ENCODE measurements at places on chromosomes 2 and 18. TPM values are rescaled to one million over a fixed set of nuclear protein-coding genes. Genes with fewer than 3 reads are reported as not detected.

- DNase-seq = no peak
These were observed 156.0 kb upstream of the TWIST2 start for GRCh38 chr2:238691596-238692491.

DNA sequence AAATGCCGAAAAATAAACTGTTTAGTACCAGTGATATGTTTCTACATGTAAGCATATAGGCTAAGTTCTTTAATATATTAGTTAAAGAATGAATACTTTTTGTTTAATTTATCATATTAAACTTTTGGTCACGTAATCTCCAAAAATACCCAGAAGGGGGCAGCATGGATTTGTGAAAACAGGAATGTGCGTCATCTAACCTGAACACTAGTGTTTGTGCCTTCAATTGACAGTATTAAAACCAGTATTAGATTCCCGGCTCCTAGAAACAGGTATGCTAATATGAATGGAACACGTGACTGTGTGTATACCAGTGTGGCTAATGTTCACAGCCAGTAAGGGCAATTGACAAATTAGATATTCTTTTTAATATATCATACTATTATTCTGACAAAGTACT lies 51.8 kb downstream of the WDR7 start:
- DNase-seq = peak; percentile 36

DNA sequence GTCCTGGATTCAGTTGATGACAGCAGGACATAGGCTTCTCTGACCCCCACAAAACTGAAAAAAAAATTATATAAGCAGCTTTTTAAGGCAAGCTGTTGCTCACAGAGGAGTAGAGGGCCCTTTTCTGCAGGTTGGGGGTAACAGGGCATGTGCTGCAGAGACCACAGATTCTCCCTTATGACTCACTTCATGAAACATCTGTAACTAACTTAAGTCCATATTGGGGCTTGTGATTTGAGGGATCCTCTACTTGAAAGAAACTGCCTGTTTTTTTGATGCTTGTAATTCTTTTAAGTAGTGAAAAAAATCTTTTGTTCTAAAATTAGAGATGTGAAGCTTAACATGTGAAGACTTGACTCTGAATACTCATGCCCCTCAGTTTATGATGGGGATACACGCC lies 33.4 kb downstream of the XRCC5 start:
- peak; percentile 65 for DNase-seq

The PSD4 gene
- total RNA-seq = 0.76 TPM

DNA sequence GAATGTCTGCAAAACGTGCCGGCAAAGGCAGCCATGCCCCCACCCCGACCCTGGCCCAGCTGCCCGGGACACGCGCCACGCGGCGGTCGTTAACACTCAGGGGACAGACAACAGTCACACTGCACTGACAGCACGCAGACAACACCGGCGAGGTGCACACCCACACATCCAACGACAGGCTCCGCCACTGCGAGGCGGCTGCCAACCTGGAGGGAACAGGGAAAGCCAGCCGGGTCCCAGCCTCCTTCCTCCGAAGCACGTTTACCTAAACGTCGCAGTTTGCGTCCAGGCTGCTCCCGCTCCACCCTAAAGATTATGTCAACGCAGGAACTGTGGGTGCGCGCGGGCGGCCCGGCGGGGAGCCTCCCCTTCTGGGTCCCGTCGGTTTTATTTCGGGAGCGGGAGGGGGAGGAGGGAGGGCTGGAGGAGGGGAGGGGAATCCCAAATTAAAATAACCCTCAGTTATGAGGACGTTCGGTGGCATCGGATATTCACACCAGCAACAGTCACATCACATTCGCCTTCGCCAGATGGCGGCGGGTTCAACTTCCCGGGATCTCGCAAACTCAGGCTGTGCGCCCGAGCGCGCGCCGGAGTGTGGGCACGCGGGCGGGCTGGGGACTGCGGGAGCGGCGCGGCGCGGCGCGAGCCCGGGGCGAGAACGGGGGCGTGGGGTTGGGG lies 644 bp downstream of the PTGR3 start:
- no peak for DNase-seq

The XDH gene
- total RNA-seq = 0.88 TPM

DNA sequence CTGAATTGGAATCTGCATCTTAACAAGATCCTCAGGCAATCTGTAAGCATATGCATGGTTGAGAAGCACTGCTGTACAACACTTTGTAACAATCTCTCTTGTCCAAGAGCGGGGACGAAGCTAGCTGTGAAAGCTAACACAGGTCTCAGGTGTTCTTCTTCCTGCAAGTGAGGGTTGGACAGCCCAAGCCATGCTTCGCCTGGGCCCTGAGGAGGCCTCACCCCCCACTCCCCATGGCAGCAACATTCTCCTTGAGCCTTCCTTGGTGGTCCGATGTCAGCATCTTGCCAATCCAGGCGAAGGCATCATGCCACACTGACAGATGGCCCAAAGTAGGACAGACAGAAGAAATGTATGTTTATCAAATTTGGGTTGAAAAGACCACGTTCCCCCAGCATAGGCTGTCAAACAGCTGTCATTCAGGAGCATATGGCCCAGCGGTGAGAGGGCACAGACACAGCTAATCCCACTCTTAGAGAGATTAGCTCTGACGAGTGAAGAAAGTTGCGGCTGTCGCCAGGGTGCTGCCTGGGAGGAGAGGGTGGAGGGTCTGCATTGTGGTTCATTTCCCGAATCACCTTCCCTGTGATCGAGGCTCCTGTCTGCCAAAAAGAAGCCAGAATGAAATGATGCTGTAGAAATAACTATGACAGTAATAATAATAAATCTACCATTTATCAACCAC lies 344.7 kb downstream of the MYCN start:
- DNase-seq = no peak

GRCh38 chr2:96157649-96158553 lies 12.7 kb upstream of the DUSP2 start:
- DNase-seq = no peak

The EML6 gene
- 0.62 TPM for total RNA-seq

The COPS9 gene
- 230 TPM for total RNA-seq

GRCh38 chr2:216056739-216057138 lies 24.9 kb downstream of the PECR start:
- no peak for DNase-seq

The C1QL2 gene
- not detected for total RNA-seq

GRCh38 chr2:172230889-172231401 lies 128.2 kb upstream of the DLX2 start:
- no peak for DNase-seq

DNA sequence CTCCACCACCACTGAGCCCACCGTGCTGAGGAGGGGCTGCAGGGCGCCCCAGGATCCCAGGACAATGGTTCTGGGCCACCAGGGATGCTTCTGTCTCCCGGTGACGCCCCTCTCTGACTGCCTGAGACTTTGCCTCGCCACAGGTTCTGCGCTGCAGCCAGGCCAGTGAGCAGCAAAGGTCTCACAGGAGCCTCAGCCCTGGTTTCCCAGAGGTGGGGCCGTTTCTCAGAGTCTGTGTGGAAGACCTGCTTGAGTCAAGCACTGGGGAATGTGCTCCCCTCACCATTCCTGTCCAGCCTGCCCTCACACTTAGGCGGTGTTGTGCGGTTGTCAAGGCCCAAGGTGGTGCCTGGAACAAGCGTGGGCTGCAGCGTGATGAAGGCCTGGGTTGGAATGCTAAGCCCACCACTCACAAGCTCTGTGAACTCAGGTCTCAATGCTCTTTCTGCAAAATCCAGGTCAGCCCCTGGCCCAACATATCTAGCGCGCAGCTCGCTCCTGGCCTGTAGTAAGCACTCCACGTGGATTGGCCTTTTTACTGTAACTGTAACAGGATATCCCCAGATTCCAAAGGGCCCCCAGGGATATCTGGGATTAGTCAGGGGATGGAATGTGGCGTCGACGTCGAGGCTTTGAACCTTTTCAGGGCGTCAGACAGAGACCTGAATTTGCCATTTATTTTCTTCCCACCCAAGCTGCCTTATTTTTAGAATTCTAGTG lies 47.6 kb downstream of the PLB1 start:
- no peak for DNase-seq

GRCh38 chr2:146661473-146662096 lies 1183.2 kb upstream of the ACVR2A start:
- peak; percentile 42 for DNase-seq

DNA sequence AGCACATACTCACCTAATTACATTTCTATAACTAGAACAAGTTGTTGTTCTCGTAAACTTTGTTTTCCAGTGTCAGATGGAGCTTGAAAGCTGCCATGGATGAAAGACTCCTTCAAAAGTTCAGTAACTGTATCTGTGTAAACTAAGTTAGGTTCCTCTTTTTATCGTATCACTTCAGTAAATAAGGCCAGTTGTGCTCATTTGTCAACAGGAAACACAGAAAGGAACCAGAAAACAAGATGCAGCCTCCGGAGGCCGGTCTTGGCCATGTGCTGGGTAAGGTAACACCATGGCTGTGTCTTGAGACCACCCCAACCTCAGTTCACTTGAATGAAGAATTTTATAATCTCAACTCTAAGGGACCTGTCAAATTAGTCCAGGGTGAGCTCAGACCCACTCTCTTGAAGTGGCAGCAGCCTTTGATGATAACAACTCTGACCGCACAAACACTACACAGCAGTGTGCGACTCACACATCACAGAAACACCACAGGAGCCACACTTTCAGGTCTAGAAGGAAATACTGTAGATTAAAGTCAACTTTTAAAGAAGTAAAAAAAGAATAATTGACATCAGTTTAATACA lies 213.8 kb downstream of the AFF3 start:
- DNase-seq = no peak

- DNase-seq = peak; percentile 19
These were observed 13.9 kb downstream of the SLC19A3 start for GRCh38 chr2:227703961-227704360.

GRCh38 chr2:236849508-236849907 lies 236.2 kb upstream of the COPS8 start:
- no peak for DNase-seq

DNA sequence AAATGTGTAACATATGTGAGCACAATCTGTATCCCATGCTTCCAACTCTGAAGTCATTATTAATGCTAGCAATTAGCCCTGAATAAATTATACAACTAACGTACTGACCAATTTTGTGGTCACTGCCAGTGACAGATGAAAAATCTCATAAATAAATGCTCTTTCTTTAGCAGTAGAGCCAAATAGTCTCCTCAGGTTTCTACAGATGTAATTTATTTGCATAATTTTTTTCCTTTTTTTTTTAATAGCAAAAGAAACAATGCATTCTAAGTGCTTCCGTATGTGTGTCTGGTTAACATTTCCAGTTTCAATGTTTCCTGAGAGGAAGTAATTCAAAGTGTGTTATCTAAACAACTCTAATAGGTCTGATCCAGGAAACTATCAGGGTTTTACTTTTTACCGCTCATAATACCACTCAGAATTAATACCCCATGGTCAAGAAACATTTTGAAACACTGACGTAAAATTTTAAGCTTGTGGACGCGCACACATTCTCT lies 108.4 kb downstream of the MEP1B start:
- DNase-seq = no peak

DNA sequence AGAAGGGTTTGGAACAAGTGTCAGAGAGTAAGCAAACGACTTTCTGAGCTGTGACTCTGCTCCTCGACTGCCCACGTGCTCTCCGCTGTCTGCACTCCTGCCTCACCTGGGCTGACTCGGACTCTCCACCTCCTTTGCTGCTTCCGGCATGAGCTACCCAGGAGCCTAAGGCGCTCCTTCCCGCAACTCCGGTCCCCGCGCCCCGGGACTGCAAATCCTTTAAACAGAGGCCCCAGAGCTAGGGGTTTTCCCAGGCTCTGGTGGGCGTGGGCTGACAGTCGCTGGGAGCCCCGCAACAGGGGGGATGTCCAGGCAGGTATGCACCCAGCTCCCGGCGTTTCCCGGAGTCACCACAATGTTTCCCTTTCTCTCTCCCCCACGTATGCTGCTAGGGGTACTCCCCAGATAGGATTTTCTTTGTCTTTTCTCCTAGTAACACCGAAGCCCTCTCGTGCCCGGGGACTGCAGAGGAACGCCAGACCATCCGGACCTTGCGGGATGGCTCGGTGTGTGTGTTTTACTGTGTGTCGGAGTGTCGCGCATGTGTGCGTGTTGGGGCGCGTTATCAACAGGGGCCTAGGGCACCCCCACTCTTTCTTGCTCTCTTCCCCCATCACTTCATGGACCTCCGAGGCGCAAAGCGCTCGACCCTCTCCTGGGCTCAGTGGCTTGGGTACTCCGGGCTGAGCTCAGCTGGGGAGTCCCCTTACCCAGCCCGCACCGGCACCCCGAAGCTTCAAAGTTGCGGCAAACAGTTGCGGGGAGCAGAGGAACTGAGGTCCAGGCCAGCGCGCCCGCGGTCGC lies 691 bp upstream of the THSD7B start:
- no peak for DNase-seq

The DNAJC5G gene
- not detected for total RNA-seq

GRCh38 chr2:53896864-53897263 lies 37.1 kb upstream of the GPR75 start:
- peak; percentile 55 for DNase-seq

DNA sequence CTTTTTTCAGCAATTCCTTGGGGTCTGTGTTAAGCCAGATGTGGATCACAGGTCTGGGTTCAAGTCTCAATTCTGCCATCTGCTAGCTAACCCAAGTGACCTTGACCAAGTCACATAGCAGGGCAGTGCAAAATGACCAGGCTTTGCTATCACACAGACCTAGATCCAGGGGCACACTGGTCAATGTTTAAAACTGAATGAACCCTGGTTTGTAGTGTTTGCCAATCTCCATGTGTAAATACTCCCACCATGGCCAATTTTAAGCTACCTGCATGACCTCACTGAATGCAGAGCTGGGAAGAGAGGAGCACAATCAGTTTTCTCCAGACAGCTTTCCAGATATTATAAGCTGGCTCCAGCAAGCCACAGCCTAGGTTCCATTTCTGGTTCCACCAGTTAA lies 142.9 kb downstream of the CHST9 start:
- no peak for DNase-seq

DNA sequence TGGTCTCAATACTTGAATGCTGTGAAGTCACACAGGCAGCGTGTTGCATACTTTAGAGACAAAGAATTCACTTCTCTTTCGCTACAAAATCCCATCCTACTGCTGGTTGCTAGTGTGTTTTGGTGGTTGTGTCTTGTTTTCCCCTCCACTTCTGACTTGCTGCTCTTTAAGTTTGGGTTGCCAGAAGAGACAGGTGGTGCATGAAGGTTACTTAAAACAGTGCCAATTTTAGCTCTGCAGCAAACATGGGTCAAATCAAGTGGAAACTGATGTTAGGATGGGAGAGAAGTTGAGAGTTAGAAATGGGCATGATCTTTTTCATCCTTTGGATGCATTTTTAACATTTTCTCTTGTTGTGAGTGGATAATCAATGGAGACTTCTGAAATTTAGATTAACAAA lies 136.2 kb upstream of the KCNH7 start:
- DNase-seq = no peak

DNA sequence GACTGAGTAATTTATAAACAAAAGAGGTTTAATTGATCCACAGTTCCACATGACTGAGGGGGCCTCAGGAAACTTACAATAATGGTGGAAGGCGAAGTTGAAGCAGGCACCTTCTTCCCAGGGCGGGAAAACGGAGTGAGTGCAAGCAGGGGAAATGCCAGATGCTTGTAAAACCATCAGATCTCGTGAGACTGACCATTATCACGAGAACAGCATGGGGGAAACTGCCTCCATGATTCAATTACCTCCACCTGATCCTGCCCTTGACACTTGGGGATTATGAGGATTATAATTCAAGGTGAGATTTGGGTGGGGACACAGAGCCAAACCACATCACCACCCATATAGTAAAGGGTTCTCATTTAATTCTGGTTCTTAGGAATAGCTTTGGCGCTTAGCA lies 219.5 kb upstream of the ATP5MC3 start:
- no peak for DNase-seq

The TFCP2L1 gene
- total RNA-seq = not detected

The TMEM198 gene
- total RNA-seq = 3.4 TPM

- DNase-seq = no peak
These were observed 732.7 kb upstream of the FANCL start for GRCh38 chr2:58973811-58974281.

GRCh38 chr18:40984856-40985255 lies 970.2 kb upstream of the PIK3C3 start:
- DNase-seq = no peak
